ENCODE measurements at places on chromosomes 11 and 22.

DNA sequence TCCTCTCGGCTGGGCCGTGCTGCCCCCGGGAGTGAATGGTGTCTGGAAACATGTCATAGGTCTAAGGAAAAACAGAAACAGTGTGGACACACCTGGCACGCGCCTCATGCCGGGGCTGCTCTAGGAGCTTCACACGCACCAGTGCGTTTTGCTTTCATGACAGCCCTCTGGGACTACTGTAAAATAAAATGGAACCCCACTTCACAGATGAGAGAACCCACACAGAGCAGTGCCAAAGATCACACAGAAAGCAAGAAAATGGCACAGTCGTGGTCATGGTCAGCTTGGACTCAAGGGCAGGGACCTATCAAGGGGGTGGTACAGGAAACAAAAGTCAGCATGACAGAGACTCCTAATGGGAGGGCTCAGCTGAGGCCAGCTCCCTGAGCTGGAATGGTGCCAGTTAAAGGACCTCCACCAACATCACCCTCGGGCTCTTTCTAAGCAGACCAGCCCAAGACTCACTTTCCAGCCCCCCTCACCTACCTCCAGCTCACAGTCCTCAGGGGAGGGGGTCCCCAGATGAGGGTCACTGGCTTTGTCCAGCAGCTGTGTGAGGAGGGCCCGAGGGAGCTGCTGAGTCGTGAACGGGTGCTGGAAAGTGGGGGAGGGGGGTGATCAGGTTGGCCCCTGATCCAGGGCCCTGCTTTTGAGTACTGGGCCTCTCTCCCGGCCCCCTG is 3.3 kb downstream of the MAP4K2 start:
- no peak for DNase-seq

- DNase-seq, result no peak
Observed at GRCh38 chr11:108944471-108945178, 279.8 kb downstream of the DDX10 start.

DNA sequence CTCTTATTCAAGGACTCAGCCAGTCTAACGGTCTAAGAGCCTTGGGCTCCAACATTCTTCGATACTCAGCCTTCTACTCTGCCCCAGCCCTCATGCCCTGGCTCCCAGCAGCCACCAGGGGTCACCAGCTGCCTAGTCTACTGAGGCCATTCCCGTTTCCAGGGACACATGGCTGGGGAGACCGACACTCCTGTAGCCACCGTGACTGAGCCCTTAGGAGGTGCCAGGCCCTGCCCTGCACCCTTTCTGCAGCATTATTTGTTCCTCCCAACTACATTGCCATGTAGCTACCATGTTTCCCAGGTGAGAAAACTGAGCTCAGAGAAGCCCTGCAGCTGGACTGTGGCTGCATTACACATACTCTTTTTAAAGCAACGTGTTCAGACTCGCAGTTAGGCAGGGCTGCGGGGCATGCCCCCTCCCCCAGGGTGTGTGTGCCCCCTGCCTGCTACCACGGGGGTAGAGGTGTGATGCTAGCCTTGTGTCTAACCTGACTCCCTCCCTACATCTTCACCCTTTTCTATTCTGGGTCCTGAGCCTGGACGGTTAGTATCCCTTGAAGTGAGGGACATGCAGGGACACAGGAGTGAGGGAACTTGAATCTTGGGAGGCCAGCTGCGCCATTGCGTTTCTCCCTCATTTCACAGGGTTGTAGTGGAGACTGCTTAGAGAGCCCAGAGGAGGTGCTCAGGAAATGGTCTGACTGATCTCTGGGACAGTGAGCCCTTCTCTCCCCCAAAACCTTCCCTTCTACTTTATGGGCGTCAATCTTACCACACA is 17.5 kb downstream of the ATG16L2 start:
- no peak for DNase-seq

DNA sequence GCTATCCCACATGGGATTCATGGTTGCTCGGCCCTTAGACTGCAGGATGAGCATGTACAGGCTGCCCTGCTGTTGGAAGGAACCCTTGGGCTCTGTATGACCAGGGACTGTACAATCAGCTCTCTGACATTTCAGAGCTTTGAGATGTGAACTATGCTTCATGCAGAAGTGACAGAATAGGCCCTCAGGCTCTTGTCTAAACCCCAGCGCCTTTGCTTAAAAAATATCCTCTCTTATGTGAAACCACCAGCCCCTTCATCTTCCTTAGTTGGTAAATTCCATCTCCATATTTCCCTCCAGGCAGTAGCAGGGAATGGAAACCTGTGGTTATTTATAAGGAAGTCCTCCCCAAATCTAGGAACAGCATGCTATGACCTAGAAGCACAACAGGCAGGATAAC is 78.9 kb upstream of the PLET1 start:
- DNase-seq, result no peak

DNA sequence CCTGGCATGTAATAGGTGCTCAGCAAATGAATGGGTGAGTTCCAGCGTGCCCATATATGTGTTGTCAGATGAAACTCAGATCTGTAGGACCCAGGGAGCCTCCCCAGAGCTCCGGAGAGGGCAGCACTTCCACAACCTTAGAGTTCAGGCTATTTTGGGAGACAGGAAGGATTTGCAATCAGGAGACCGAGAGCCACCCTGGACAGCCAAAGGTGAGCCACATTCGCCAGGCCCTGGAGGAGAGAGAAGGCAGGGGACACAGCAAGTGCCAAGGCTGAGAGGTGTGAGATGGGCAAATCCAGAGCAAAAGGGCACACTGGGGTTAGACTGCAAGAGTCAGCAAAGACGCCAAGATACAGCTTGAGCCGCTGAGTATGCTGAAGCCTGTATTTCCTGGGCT is 66.4 kb downstream of the CD82 start:
- DNase-seq, result no peak

- DNase-seq, result no peak
Observed at GRCh38 chr11:119539583-119539982, 116.6 kb upstream of the THY1 start.

GRCh38 chr11:72224564-72225410 is at the start of gene INPPL1:
INPPL1 (plus strand) TSS chr11:72224767; CDS start chr11:72224985, 218 bp downstream.
- peak; percentile 41 for DNase-seq

DNA sequence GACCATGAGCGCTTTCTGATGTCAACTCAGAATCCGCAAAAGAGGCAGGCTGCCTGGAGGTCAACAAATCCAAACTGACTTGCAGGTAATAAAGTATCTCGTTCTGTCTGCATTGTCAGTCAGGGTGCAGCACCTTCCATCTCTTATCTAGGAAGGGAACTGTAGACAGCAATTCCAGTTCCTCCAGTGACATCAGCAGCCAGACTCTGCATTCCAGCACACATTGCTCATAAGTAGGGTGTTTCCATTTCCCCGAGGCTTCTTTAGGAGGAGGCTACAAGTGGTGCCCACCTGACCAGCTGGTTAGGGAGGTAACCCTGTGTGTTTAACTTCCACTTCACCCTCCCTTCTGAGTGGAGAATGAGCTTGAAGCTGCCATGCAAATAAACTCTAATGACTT is 53.3 kb downstream of the NTM start:
- DNase-seq, result no peak

DNA sequence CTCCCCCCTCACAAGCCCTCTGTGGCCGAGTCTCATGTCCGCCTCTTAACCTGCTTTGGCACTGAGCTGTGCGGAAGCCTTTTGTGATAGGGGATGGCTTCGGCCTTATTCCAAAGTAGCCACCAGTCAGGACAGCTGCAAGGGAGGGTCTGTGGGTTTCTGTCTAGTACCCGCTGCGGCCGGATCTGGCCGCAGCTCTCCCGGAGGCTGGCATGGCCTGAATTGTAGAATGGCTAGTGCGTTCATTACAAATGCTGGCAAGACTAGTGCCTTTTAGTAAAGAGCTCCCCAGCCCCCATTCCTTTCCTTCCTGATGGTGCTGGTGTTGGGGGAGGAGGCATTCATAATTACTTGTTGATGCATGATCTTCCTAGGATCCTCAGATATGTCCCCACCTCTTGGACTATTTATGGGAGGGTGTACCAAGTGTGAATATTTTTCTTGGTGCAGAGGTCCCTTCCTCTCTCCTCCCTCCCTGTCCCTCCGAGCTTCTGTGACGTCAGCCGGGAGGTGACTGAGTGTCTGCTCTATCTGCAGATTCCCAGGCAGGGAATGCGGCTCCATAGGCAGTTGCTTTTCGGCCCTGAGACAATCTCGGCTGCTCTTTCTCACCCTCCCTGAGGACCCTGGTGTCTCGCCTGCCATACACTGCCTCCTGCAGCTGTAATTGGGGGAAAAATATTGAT is 108.7 kb upstream of the E2F8 start:
- DNase-seq, result no peak

- DNase-seq, result no peak
Observed at GRCh38 chr11:2703363-2704141, 3.8 kb upstream of the KCNQ1OT1 start.

DNA sequence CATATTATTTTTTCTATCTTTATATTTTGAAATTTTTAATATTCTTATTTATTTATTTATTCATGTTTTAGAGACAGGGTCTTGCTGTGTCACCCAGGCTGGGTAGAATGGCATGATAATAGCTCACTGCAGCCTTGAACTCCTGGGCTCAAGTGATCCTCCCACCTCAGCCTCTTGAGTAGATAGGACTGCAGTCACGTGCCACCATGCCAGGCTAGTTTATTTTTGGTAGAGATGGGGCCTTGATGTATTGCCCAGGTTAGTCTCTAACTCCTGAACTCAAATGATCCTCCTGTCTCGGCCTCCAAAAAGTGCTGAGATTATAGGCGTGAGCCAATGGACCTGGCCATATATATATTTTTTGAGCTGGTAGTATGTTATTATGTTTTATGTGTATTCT is 2.4 kb upstream of the SPDYC start:
- DNase-seq, result no peak

GRCh38 chr22:11605468-11605981 is 3922.5 kb upstream of the OR11H1 start:
- DNase-seq, result no peak

DNA sequence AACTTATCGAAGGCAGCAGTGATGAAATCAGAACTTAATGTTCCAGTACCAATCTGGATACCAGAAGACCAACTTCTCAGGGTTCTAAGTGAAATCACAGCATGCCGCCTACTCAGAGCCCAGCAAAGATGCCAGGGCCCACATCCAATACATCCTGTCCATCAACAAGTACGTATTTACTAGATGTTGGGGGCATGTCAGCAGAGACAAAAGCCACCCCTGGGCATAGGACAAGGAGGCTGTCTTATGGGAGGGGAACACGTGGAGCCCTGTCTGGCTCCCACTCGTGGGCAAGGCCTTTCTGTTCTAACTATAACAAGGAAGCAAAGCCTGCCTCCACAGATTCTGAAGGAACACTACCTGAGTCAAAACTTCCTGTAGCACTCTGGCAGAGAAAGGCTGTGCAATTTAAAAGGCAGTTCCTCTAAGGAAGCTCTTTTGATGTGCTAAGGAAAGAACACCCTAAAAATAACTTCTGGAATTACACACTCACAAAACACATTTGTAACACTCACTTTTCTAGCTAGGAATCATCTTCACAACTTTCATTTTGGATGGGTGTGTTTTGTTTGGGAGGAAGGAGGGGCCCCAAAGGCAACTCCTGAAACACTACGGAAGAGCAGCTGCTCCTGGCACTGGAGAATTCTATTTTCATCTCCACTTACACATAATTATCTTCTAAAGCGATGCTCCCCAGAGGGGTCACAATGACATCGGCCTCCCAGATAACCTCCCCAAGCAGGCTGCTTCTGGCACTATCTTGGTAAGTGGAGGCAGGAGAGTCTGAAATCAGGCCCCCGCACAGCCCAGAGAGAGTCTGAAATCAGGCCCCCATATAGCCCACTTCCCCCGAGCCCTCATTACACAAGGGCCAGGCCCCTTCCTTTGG is 14.2 kb downstream of the SMCO4 start:
- no peak for DNase-seq

DNA sequence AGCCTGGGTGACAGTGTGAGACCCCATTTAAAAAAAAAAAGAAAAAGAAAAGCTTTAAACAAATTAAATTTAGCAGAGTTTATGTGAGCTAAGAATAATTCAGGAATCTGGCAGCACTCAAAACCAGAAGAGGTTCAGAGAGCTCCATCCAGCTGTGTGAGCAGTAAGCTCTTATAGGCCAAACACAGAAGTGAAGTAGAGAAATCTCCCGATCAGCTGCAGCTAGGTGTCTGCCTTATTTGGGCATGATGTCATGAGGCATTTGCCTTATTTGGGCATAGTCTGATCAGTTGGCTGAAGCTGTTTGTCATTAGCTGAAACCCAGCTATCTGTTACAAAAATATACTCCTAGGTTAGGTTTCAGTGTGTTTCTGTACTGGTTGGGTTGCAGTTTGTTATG is 8.2 kb downstream of the MS4A15 start:
- DNase-seq, result no peak

DNA sequence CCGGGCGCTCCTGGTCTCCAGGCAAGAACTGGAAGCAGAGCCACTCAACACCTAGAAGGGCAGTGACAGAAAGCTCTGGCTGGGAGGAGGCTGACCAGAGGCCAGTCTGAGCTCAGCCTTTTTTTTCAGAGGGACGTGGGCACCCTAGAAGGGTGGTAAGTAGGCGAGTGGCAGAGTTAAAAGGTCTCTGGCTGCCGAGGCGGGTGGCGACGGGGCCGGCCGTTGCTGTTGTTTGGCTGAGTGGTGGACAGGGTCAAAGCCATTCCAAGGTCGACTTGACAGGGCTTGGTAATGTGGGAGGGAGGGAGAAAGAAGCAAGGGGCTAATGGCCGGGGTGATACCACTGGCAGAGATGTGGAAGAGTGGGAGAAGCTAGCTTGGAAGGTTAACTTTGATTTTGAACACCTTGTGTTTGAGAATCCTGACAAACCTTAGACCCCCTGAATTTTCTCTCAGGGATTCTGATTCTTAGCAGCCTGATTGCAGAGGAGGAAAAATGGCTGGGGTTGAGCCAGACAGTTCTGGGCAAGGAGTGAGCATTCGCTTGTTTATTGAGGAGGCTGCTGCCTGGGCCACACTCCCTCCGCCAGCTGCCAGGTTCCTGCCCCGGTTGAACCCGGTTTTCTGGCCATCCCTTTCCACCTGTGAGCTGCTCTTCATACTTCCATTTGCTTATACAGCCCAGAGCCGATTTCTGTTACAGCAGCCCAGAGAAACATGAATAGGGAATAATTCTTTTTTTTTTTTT is 868 bp upstream of the SYCE3 start:
- no peak for DNase-seq

DNA sequence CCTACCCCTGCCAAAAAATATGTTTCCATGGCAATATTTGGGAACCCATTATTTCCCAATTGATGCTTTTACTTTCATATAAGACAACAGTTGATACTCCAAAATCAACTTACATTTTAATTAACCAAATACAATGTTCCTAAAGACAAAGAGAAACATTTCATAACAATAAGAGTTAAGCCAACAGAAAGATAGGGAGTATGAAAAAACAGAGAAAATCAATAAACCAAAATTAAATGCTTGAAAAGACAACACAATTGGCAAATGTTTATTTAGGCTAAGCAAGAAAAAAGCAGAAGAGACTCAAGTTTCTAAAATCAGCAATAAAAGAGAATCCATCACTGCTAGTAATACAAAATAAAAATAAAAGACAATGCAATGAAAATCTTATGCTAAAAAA is 123.1 kb upstream of the VPREB1 start:
- DNase-seq, result no peak

GRCh38 chr22:42924436-42924835 is 67.4 kb upstream of the ARFGAP3 start:
- DNase-seq, result no peak

GRCh38 chr11:122703541-122704272 is 48.2 kb downstream of the UBASH3B start:
- no peak for DNase-seq

GRCh38 chr11:125374398-125374797 is 121.7 kb downstream of the FEZ1 start:
- DNase-seq, result no peak
